Bone marrow (tissue), 2 donors: ENCODE measurements at places on chromosomes 3 and 15.

DNA sequence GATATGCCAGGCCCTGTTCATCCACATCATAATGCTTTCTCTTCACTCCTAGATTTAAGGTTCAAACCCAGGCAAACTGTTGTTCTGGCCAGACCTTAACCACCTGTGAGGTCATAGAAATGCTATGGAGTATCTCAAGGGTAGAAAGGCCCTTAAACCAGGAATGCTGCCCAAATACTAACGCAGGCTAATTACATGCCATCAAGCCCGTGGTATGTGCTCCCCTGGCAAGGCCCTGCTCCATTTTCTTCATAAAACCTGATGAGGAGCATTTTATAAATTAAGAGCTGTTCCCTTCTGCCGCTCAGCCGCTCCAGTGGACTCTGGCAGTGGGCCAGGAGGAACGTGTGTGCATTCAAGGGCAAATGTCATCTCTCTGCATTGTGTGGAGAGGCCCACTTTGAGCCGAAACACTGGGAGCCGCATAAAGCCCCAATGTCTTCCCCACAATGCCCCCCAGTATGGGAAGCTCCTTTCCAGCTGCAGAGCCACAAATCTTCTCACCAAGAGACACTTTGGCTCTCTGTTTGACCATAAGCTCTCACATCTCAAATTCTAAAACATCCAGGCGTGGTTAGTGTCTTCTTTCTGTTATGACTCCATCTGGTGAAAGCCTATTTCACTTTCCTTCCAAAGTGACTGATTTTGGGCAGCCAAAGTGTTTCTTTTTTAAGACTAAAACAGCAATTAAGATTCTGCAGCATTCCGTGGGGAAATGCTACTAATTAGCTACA lies 210.8 kb upstream of the NR2E3 start:
- no peak for DNase-seq

GRCh38 chr15:39823634-39824033 lies 41.0 kb upstream of the FSIP1 start:
- DNase-seq, result no peak

GRCh38 chr15:100899601-100900000 lies 19.6 kb upstream of the LRRK1 start:
- DNase-seq, result no peak

GRCh38 chr15:69704229-69704628 lies 251.6 kb downstream of the RPLP1 start:
- DNase-seq, result no peak

- no peak for DNase-seq
These were observed 9.3 kb downstream of the MSL2 start for GRCh38 chr3:136186846-136187245.

DNA sequence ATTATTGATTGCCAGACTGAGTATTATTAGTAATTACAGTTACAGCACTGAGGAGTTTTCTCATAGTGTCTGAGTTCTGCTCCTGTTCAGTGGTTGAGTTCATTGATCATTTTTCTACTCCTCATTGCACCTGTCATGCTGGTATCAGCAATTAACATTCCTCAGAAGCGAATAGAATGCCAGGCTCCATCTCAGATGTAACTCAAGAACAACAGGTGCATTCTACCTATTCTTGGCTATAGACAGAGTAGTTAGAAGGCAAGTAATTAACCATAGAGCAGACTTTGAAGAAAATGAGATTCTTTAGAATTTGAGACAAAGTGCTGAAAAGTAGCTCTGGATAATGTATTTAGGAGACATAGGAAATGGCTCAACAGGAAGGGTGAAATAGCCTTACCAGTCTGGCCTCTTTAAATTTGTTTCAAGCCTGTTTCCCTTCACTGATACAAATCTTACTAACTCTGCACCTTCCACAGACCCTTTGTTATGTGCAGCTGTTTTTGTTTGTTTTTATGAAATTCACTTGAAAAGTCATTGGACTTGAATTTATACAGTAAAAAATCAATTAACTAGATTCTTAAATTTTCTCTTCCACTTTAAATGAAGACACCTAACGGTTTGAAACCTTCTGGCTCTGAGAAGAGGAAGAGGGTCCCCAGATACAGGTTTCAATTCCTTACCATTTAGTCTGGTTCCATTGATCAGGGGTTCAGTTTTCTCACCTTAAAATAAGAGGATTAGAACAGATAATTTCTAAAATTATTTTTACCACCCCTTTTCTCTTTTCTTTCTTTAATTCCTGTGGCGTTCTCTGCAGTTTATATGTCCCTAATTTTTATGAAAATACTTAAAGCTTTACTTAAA lies 109.6 kb downstream of the FNDC3B start:
- DNase-seq, result no peak

DNA sequence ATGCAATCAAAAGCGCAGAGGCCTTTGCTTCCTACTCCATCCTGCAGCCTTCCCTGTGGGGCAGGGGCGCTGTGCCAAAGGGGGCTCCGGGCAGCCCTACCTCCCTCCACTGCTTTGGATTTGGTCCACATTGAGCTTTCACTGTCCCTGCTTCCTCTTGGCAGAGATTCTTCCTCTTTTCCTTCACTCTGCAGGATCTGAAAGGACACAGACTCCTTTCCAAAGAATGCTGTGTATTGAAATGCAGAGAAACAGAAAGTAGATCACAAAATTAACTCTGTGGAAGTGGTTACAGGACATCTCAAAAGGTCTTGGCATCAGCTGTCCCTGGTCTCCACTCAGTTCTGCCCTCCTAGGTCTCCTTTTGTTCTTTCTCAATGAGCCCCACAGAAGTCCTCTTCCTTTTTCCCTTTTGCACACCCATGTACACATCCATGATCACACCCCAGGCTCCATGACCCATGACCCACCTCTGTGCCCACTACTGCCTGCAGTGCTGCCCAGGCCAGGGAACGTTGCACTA lies 64.1 kb downstream of the CCR1 start:
- DNase-seq, result no peak

- DNase-seq, result no peak
These were observed 116.6 kb downstream of the TOP2B start for GRCh38 chr3:25547943-25548674.

- DNase-seq, result no peak
These were observed 572.7 kb downstream of the UNC13C start for GRCh38 chr15:54550954-54551353.

DNA sequence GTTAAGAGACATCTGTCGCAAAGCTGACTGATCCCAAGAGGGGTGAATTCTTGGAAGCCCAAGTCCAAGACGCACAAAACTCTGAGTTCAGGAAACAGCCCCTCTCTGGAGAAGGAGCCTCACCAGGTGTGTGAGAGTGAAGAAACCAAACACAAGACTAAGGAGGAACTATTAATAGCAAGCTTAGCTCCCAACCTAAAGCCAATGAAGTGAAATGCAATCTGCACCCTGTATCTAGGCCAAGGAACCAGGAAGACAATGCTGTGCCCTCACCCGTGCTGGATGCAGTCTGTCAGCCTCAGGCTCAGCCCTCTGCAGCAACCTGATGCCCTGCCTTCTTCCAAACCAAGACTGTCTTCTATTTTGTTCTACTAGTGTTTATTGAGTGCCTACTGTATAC lies 22.5 kb upstream of the THBS1 start:
- DNase-seq, result no peak

GRCh38 chr15:98518823-98519561 lies 129.3 kb upstream of the IGF1R start:
- peak; percentile 4 for DNase-seq

GRCh38 chr3:133987948-133988484 lies 41.7 kb downstream of the SLCO2A1 start:
- no peak for DNase-seq

DNA sequence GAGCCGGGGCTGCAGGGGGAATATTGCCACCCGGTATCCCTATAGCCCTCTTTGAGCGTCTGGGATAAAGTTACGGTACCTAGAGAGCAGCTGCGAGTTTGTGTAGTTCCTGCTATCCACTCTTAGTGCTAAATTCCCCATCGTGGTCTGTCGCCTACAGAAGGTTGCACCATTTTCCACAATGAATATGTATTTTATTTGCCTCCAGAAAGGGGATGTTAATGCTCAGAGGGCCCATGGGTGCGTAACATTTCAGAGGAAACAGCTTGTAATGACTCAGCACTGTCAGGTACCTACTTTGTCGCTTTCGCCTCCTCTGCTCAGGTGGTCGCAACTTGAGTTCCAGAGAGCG lies 1.1 kb downstream of the SLCO3A1 start:
- peak; percentile 58 for DNase-seq

GRCh38 chr15:47388299-47388698 lies 329.0 kb upstream of the SEMA6D start:
- no peak for DNase-seq

- DNase-seq, result no peak
These were observed 85.9 kb upstream of the NSMCE3 start for GRCh38 chr15:29355477-29355876.

GRCh38 chr3:156674911-156675829 lies 780 bp downstream of the TIPARP start:
- DNase-seq, result no peak

- DNase-seq, result no peak
These were observed 698.4 kb upstream of the CCDC54 start for GRCh38 chr3:106678657-106679390.

GRCh38 chr15:61634837-61635236 lies 405.7 kb upstream of the RORA start:
- no peak for DNase-seq

GRCh38 chr15:66019368-66019767 lies 150.1 kb downstream of the RAB11A start:
- no peak for DNase-seq

DNA sequence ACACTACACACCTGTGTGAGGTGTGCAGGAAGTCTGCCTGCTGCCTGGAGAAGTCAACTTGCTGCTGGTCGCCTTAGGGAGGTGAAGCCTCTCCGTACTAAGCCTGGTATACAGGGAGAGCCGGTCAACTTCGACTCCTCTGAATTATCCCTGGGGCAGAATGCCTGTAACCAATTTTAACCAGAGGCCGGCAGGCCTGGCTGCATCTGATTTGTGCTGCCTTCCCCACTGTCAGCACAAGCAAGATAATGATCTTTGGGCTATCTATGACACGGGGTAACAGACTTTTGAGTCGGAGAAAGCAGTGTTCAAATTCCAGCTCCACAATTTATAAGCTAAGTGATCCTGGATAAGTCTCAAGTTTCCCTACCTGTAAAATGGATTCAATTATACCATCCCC lies 42.3 kb downstream of the MAGEF1 start:
- DNase-seq, result no peak

- no peak for DNase-seq
These were observed 63.5 kb upstream of the ADPGK start for GRCh38 chr15:72847033-72847432.

DNA sequence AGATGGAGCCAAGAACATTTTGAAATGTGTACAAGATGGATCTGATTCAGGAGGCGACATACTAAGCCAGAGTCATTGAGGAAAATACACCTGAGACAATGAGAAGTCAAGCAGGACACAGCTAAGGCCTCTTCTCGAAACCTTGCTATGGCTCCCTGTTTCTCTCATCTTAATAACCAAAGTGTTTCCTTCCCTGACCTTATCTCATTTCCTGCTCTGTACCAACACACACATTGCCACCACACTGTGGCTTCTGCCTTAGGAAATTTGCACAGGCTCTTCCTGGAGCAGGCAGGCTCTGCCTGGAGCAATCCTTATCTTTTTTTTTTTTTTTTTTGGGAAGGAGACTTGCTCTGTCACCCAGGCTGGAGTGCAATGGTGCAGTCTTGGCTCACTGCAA lies 36.6 kb downstream of the OXSM start:
- no peak for DNase-seq

DNA sequence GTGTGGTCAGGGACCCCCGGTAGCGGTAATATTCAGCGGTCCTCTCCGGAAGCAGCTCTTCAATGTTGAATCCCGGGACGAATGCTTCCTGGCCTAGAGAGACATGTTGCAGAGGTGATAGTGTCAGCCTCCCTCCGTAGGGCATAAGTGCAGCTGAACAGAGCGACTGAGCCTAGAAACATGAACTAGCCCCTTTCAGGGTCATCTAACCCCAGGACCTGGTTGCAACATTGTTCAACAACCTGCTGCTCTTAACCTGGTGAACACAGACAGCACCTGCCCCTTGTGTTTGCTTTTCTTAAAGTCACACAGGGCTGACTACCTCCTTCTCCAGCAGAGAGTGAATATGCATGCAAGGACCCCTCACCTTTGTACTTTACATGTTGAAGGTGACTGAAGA lies 41.3 kb downstream of the CA12 start:
- DNase-seq, result no peak

- no peak for DNase-seq
These were observed 36.1 kb downstream of the PTH1R start for GRCh38 chr3:46913644-46914043.

- DNase-seq, result no peak
These were observed 19.9 kb downstream of the SMAD3 start for GRCh38 chr15:67085237-67085817.

- no peak for DNase-seq
These were observed 1.1 kb upstream of the CDC25A start for GRCh38 chr3:48189321-48189720.

DNA sequence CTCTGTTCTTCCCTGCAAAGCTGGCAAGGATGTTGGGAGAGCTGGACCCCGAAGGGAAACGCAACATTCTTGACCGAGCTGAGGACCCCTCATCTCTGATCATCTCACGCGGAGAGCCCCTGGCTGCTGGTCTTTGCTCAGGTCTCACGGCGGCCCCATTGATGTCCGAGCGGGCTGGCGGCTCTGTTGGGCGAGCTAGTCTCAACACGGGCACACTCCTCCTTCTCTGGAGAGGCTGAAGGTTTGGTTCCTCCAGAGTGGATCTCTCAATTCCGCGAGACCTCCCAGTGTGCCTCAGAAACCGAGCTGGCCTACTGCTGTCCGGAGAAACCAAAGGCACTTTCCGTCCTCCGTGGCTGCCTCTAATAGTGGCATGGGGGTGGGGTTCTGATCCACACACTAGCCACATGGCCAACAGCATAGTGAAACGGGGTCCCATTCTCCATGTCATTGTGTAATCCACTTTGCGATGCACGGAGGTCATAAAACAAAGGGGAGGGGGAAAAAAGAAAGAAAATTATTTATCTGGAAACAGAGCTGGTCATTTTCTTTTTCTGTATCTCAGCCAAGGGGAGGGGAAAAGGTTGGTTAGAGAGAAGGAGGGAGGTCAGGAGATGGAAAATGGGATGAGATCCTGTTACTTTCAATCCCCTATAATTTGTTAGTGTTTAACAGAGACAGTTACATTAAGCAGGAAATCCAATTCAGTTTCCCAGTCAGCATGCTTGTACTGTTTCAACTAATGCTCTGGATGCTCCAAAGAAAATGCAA lies 1.3 kb downstream of the CCDC80 start:
- DNase-seq, result no peak

GRCh38 chr3:63951492-63952247 lies 39.5 kb upstream of the SCAANT1 start:
- no peak for DNase-seq
